ENCODE measurements at places on chromosomes 3 and 15. TPM values are rescaled to one million over a fixed set of nuclear protein-coding genes. Genes with fewer than 3 reads are reported as not detected.

DNA sequence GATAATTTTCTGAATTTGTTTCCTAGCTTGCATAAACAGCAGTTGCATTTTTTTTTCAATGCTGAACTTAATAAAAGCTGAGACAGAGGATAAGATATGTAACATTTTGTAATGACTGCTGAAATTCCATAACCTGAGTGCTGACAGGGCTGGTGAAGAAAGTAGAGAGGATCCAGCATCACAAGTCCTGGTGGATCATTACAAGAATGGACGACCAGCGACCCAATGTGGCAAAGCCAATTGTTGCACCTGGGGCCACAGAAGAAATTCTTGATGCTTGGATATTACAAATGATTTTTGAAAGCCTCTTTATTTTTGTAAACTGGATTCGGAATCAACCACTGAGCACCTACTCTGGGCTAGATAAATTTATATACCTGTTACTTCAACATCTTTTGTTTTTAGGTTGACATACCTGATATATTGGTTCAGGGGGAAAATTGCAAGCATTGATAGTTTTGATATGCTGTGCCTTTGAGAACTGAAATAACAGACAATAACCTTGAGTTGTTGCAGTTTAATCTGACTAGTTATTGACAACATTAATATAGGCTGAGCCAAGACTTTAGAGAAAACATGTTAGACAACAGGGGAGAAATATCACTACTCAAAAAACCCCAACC, 3.9 kb upstream of the ACTL6A start:
- no peak for DNase-seq

GRCh38 chr15:66006986-66007385, 137.7 kb downstream of the RAB11A start:
- DNase-seq, result no peak

ZNF501 gene
- total RNA-seq, result 3.3 TPM

GRCh38 chr15:89412905-89413411, 78.3 kb upstream of the POLG start:
- no peak for DNase-seq

SSUH2 gene
- not detected for total RNA-seq

DNA sequence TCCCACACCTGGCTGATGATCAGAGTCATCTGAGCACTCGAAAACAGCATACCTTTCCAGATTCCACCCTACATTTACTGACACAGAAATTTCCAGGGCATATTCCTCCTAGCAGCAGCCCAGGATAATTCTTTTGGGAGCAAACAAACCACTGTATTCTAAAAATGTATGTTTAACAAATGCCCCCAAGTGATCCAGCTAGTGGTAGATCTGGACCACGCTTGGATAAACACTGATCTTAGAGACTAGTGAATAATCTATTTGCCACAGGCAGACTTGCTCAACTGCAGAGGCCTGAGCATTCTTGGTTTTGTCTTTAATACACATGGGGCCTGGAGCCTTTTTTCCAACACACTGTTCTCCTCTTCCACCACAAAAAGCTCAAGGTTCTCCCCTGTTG, 89.6 kb downstream of the TM4SF4 start:
- no peak for DNase-seq

- no peak for DNase-seq
Measured at GRCh38 chr3:57061556-57061955, 1.1 kb downstream of the SPATA12 start.

FAM107A gene
- total RNA-seq, result 26.4 TPM
